ENCODE measurements at places on chromosomes 1 and 21. TPM values are rescaled to one million over a fixed set of nuclear protein-coding genes. Genes with fewer than 3 reads are reported as not detected.

PSMB2 gene
- total RNA-seq, result 18.2 TPM

OPRD1 gene
- not detected for total RNA-seq

ADGRL4 gene
- total RNA-seq, result 121 TPM

KRTAP19-1 gene
- total RNA-seq, result not detected

USH2A gene
- total RNA-seq, result not detected

CR1L gene
- not detected for total RNA-seq

ERICH3 gene
- total RNA-seq, result not detected

ENAH gene
- total RNA-seq, result 15.3 TPM

GPR3 gene
- total RNA-seq, result 0.51 TPM

- DNase-seq, result peak; percentile 68
Measured at GRCh38 chr1:94801919-94802546, 18.1 kb upstream of the SLC44A3 start.

DNA sequence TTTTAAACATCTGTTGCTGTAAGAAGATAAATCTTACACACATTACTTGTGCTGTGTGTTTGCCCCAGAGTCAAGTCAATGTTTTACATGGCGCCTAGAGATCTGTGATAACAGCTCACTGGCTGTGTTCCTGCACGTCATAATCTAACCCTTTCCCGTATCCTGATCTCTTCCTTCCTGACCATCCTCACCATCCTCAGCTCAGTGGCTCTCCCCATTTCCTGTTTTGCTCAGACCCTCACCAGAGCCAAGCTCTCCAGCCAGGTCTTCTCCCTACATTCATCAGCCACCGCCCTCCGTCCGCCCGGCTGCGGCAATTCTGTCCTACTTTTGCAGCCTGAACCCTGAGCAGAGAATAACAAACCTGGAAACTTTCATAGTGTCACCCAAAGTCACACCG lies 824.7 kb downstream of the USP25 start:
- peak; percentile 95 for DNase-seq

DNA sequence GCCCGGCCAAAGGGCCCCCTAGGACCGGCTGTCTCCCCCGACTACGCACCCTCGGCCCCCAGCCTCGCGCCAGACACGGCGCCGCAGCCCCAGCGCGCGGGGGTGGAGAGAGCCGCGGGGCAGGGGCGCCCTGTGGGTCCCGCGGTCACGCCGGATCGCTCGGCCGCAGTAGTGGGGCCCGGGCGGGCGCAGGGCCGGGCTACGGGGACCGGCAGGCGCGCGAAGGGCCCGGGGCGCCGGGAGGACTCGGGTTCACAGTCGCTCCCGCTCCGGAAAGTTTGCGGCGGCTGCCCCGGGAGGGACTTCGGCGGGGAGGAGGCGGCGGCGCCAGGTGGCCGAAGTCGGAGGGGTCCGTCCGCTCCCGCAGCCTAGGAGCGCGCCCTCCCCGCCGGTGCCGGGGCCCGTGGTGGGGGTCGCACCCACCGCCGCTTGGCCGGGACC lies 7.1 kb upstream of the ZNF669 start:
- DNase-seq, result no peak

DNA sequence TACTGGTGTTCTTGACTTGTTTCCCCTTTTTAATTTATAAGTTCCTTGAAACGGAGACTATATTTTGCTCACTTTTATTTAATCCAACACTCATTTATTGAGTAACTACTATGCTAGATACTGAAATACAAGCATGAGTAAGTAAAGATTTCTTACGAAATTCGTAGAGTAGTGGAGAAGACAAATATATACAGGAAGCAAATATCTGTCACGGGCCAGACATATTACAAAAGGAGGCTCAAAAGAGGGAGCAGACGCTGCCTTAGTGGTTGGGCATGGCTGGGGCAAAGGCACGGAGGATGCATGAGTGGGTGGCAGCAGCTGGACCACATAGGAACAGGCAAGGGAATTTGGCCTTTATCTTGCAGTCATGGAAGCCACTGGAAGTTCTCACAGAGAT lies 6.8 kb downstream of the NCF2 start:
- DNase-seq, result no peak

- DNase-seq, result no peak
Measured at GRCh38 chr1:97078872-97079271, 357.3 kb downstream of the PTBP2 start.

DNA sequence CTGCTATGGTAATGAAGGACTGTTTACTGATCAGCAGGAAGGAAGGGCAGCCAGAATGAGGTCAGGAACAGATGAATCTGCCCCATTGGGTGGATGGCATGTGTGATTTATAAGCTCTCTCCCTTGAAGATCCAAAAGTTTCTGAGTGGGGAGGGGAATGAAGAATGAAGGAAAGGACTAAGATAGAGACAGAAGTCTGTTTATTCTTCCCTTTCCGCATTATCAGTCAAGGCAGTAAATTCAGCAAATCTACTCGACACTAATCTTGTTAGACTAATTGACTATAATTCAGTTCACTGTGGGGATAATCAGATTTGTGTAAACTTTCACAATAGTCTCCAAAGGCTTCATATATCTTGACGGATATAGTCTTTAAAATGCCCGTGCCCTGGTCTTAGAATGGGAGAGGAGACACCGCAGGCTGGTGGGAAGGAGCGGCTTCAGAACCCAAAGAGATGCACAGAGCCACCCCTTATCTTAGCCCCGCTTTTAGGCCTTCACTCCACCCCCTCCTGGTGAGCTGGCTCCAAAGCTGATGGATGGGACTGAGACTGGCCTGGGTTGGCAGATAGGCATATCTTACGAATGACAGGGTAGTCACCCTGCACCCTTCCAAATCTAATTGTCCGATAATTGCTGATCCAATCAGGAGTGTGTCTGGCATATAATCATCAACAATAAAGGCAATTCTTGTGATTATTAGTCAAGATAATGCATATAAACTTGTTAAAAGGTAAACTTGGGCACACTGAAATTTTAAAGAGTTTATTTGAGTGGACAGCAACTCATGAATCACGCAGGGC lies 76.0 kb upstream of the PPM1J start:
- no peak for DNase-seq

GRCh38 chr1:66676613-66677298 lies 75.5 kb upstream of the DYNLT5 start:
- peak; percentile 94 for DNase-seq

DNA sequence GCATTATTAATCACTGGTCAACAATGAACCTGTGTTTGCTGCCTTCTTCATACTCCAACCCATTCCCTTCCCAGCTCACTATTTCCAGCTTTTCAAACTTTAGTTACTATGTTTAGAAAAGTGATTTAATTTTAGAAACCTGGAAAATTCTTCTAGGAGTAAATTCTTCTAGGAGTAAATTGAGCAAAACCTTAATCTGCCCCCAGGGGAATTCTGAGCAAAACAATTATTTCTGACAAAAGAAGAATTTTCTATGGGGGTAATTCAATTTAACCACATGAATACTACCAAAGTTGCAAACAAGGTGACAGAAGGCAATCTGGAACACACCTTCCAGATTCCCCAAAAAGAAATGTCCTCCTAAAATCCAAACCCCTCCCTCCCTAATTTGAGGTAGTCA lies 1.8 kb downstream of the LUZP1 start:
- no peak for DNase-seq

DNA sequence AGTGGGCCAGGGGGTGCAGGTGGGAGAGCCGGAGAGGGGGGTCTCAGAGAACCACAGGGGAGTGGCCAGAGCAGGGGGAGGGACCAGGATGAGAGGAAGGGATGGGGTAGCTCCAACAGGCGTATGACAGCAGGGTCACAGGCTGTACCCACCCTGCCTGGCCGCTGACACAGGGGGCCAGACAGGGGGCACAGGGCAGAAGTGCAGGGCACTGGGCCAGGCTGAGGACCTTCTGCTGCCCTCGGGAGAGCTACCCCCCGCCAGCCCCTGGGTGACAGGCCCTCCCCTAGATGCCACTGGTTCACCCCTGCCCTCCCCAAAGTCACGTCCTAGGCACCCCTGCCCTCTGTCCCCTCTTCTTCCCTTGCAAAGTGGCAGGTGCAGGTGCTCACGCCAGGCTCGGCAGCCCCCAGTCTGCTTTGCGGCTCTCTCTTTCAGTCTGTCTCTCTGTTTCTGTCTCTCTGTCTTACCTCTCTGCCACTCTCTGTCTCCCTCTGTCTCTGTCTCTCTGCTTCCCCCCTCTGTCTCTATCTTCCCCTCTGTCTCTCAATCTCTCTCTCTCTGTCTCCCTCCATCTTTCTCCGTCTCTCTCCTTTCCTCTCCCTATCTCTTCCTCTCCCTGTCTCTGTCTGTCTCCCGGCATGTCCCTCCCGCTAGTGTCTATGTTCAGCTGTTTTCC lies 48.5 kb downstream of the WNT9A start:
- no peak for DNase-seq

DNA sequence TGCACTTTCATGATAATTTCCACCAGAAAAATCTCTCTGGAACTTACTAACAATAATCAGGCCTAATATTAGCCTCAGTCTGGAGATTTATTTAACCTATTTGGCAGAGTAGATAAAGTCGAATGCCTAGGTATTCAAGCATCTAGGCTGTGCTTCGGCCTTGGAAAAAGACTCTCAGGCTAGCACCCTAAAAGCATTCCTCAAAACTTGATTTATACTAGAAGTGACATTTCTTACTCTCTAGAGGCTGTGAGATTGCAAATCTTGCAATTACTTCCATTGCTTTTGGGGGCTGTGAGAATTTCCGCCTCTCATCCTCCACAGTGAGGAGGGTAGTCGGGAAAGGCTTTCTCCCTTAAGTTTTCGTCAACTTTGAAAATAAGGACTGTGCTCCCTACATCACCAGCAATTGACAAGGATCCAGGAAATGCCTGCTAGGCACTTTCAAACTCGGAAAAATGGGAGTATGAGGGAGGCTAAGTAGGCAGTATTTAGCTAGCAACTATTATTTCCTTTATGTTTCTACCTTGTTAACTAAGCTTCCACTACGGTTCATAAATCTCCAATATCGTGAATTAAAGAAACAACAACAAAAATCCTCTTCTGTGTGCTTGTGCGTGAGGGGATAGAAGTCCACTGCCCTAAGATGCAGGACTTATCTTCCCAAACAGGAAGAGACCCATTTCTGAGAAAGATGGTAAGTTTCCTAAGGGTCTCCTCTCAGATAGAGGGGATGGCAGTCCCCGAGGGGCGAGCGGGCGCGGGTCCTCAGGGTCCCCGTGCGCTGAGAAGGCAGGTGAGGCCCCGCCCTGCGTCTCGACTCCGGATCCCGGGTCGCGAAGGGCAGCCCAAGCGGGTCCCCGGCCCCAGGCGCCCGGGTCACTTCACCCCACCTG lies 1.1 kb upstream of the LMO4 start:
- DNase-seq, result no peak

DNA sequence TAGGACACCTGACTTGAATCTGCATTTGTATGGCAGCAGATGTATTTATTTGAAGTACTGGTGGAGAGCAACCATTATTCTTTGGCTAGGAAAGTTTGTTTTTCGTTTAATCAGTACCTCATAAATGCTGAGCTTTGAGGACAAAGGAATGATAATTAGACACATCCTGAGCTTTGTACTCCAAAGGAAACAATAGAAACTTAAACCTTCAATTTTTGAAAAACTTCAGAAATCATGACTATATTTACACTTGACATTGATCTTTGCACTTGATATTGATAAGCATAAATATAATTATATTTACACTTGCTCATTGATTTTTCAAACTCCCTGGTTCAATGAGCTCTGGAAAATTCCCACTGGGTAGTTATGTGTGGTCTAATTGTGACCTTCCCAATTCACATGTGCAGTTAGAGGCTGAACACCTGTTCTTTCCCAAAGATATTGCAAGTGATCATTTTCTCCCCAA lies 10.7 kb downstream of the PATJ start:
- no peak for DNase-seq

DNA sequence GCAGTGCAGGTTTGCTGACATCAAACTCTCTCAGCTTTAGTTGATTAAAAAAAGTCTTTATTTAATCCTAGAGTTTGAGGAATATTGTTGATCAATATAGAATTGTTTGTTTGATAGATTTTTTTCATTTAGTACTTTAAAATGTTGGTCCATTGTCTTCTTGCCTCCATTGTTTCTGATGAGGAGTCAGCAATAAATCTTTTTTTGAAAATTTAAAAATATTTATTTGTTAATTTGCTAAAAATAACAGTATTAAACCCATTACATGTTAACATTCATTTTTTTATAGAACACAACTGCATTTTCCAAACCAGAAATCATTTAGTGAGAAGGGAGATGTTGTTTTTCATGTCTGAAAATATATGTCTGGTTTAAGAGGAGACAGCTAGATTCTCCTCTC lies 173.8 kb upstream of the USP24 start:
- no peak for DNase-seq

GRCh38 chr1:42784946-42785693 lies at the start of gene TMEM269:
TMEM269 (plus strand) TSS chr1:42784991; CDS start chr1:42789894, 4,903 bp downstream.
- DNase-seq, result peak; percentile 26

GRCh38 chr1:165632152-165632469 lies 1.1 kb downstream of the MGST3 start:
- DNase-seq, result no peak

GRCh38 chr1:77406661-77407060 lies 124.8 kb downstream of the AK5 start:
- peak; percentile 76 for DNase-seq

DNA sequence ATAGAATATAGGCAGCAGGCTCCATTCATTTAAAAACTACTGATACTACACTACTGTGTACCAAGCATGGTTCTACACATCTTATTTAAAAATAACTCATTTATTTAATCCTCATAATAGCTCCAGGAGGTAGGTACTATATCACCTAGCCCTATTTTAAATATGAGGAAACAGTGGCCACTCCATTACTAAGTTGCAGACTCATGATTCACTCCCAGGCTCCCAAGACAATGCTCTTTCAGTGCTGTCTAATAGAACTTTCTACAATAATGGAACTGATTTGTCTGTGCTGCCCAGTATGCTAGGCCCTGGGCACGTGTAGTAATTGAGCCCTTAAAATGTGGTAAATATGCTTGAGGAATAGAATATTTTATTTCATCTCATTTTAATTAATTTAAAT lies 357.1 kb downstream of the LTN1 start:
- no peak for DNase-seq

DNA sequence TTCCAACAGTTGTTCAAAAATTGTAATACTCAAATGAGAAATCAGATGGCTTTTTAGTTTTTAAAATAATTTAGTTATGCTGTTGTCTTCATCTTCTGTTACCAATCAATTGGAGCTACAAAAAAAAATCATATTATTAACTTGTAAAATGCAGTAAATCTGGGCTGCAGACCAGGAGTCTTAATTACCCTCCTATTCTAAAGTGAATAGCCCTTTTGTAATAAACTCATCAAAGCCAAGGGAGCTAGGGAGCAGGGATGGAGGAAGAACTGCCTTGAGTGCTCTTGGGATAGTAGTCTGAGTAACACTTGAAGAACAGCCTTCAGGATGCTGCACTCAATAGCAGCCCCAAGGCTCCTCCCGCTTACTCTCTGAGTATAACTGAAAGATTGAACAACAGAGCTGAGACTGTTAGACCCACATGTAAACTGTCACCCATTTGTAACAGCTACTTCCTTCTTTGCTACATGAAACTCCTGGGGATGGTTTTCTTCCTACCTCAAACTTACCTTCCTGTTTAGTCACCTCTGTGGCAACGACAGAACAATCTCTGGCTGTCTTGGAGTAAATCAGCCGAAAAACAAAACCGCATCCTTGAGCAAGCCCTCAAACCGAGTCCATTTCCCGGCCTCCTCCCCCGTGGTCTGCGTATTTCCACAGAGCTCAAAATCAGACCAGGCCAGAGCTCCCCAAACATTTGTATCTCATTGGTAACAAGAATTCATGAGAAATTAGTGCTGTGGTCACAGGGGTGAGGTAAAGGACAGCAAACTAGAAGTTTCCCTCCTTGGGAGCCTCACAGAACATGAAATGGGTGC lies 55.9 kb downstream of the CD58 start:
- no peak for DNase-seq

GRCh38 chr1:204854286-204854685 lies 16.4 kb upstream of the NFASC start:
- no peak for DNase-seq

GRCh38 chr1:155968670-155969069 lies 9.7 kb downstream of the ARHGEF2 start:
- DNase-seq, result no peak
